ENCODE measurements at places on chromosomes 2 and 18.

DNA sequence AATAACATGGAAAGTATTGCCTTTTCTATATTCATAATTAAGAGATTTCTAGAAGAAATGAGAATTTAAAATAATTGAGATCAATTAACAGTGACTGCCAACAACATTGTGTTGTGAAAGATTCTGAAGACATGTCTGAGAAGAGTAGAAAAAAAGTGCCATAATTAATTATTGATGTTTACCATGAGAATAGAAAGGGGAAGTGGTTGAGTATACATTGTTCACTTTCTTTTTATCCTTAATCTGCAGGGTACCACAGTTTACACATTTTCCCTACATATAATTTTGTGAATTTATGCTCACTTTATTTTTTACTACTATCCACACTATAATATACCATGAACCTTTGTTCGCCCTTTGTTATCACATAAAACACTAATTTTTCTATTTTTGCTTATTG lies 47.1 kb upstream of the UBE2E3 start:
- no peak for DNase-seq

GRCh38 chr2:105760191-105760590 lies 15.5 kb downstream of the NCK2 start:
- DNase-seq = no peak

DNA sequence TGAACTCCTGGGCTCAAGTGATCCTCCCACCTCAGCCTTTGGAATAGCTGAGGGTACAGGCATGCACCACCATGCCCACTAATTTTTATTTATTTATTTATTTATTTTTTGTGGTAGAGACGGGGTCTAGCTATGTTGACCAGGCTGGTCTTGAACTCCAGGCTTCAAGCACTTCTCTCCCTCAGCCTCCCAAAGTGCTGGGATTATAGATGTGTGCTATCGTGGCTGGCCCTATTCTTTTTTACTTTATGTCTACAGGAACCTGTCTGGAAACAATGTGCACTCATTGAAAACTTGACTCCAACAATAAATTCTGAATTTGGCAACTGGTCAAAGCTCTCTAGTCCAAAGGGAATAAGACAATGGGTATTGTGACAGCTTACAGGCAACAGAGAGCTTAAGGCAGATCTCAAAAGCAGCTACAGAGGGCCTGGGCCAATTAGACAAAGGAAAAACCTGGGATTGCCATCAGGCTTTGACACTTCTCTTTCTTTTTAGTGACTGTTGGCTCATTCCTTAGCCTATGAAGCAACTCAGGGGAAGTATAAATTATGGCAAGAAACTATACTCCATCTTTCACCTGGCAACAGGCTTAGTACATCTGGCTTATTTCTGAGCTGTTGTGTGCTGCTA lies 55.1 kb upstream of the RAPGEF4 start:
- DNase-seq = no peak

DNA sequence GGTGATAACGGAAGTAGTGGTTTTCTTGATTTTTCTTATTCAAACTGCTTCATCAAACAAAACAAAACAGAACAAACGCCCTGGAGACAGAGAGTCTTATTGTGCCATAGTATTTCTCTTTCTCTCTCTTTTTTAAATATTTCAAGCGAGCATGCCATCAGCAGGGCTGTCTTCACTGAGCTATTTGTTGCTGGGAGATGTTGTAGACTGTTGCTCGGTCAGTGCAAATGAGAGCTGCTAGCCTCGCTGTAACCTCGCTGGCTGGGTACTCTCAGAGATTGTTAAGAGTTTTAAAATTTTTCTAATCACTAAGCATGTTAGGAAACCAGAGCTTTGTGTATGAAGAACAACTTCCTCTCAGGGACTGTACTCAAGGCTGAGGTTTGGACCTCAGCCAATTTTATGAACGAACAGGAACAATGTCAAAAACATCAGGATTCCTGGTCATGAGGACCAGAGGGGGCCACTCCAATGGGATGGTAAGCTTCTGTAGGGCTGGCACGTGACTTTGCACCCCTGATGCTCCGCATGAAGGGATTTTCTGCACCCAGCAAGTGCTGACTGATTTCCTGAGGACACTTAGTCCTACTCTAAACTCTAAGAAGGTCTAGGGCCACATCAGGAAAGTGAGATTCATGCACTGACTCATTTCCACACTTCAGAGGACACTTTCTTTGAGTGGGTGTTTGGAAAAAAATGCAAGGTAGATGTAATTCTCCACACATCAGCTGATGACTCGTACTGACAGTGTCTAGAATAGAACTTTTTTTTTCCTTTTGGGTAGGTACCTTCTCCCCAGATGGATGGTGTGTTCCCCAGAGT lies 59.8 kb upstream of the IL1R1 start:
- no peak for DNase-seq

GRCh38 chr18:26723981-26724380 lies 141.5 kb downstream of the AQP4 start:
- no peak for DNase-seq
